ENCODE measurements at places on chromosomes 2 and 18. TPM values are rescaled to one million over a fixed set of nuclear protein-coding genes. Genes with fewer than 3 reads are reported as not detected.

TRIM43 gene
- polyA plus RNA-seq, result 0.23 TPM

- H3K4me3 ChIP-seq, result no peak overlapping the region
- H3K27ac ChIP-seq, result no peak overlapping the region
- H3K27me3 ChIP-seq, result no peaks in the 10 kb centered on the region
- no peaks in the 10 kb centered on the region for H3K4me1 ChIP-seq
- H3K36me3 ChIP-seq, result no peaks in the 10 kb centered on the region
Measured at GRCh38 chr2:147222506-147222905, 622.3 kb upstream of the ACVR2A start.

DNA sequence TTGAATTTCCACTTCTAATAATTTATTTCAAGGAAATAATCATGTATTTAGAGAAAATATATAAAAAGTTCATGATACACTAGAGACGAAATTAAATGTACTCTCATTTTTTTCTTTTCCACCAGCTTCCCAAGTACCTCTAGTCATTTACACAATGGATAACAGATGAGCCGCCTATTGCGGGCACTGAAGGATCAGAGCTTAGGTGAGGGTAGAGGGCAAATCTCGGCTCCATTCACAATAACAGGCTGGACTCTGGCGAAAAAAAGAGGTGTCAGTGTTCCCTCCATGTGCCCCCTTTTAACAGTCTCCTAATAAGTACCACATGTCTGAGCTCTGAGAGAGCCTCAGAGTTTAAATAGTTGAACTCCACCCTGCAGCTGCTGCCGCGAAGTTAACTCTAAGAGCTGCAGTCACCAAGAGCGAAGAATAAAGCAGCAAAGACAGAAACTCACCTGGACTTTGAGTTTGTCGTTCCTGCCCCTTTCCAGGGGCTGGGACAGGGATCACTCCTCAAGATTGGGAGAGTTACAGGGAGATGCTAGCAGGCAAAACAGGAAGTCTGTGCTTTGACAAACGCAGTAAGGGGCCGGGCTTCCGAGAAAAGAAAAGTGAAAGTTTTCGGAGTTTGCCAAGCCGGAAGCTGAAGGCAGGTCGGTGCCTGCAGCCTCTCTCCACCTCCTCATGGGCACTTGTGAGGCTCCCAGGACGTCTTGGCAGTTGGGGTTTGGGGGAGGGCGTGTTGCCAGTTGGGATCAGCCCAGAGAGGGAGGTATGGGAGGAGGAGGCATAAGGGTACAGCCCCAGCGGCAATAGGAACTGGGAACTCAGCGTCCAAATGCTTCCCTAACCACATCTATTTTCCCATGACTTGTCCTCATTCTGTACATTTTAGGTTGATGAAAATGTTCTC is at the start of gene SP110:
Gene SP110 (minus strand): TSS at position 566 of the 913 bp plus-strand sequence. CDS start 3,057 bp downstream, outside the sequence.
- peaks cover 17% of the 10 kb centered on the region for H3K36me3 ChIP-seq
- H3K27me3 ChIP-seq, result no peaks in the 10 kb centered on the region
- peak within 1 kb of the TSS; percentile 60 for H3K27ac ChIP-seq
- DNase-seq, result peak; percentile 26
- H3K4me3 ChIP-seq, result peak within 1 kb of the TSS; percentile 80
- no peaks in the 10 kb centered on the region for H3K4me1 ChIP-seq

DNA sequence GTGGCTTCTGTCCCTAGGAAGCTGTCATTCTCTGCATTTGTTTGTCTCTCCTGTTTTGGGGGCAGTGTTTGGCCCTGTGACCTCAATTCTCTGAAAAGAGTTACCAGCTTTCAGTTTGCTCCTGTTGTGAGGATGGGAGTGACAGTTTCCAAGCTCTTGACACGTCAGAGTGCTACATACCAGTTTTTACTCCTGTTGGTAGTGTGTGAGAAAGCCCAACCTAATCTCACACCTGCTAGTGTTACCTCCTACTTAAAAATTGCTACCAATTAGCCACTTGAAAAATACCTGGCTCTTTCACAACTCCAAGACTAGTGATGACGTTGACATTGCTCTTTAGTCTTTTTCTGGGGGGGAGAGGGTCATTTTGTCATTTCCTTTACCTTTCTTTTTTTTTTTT is 14.1 kb downstream of the SKA1 start:
- no peak overlapping the region for H3K27ac ChIP-seq
- H3K4me3 ChIP-seq, result no peak overlapping the region
- DNase-seq, result no peak
- no peaks in the 10 kb centered on the region for H3K27me3 ChIP-seq
- H3K36me3 ChIP-seq, result peaks cover 10% of the 10 kb centered on the region

GRCh38 chr2:88680266-88680902 is 11.1 kb upstream of the RPIA start:
- no peaks in the 10 kb centered on the region for H3K27me3 ChIP-seq
- H3K36me3 ChIP-seq, result no peaks in the 10 kb centered on the region
- no peak overlapping the region for H3K4me3 ChIP-seq
- no peaks in the 10 kb centered on the region for H3K4me1 ChIP-seq
- no peak overlapping the region for H3K27ac ChIP-seq

GRCh38 chr2:161606327-161606726 is 17.9 kb upstream of the SLC4A10 start:
- H3K27me3 ChIP-seq, result no peaks in the 10 kb centered on the region
- H3K36me3 ChIP-seq, result no peaks in the 10 kb centered on the region
- no peaks in the 10 kb centered on the region for H3K4me1 ChIP-seq
- DNase-seq, result no peak
- no peak overlapping the region for H3K4me3 ChIP-seq
- no peak overlapping the region for H3K27ac ChIP-seq

- no peaks in the 10 kb centered on the region for H3K36me3 ChIP-seq
- no peak overlapping the region for H3K27ac ChIP-seq
- no peak for DNase-seq
- no peaks in the 10 kb centered on the region for H3K4me1 ChIP-seq
Measured at GRCh38 chr2:219109471-219109870, 48.8 kb upstream of the IHH start.

- no peaks in the 10 kb centered on the region for H3K27me3 ChIP-seq
- peaks cover 28% of the 10 kb centered on the region for H3K36me3 ChIP-seq
- no peak overlapping the region for H3K4me3 ChIP-seq
- peaks cover 3% of the 10 kb centered on the region for H3K4me1 ChIP-seq
- DNase-seq, result no peak
Measured at GRCh38 chr2:100928235-100928634, 73.9 kb upstream of the RPL31 start.

DNA sequence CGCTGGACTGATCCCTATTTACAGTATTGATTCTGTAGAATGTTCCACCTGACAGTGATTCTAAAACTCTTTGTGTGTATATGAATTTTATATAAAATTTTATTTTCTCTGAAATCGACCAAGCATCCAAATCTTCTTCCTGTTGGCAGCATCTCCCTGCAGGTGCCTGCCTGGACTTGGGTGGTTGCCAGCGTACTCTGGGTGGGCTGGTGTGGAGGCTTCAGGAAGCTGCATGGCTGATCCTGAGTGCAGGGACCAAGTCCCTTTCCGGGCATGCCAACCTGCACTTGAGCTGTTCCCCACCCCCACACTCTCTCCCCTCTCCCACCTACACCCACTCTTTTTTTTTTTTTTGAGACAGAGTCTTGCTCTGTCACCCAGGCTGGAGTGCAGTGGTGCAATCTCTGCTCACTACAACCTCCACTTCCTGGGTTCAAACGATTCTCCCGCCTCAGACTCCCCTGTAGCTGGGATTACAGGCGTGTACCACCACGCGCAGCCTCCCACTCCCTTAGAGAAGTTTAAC is 53.2 kb upstream of the ALKAL2 start:
- H3K27me3 ChIP-seq, result no peaks in the 10 kb centered on the region
- no peak overlapping the region for H3K27ac ChIP-seq
- H3K4me3 ChIP-seq, result no peak overlapping the region
- no peak for DNase-seq

GRCh38 chr2:224271617-224272236 is 130.2 kb downstream of the FAM124B start:
- no peaks in the 10 kb centered on the region for H3K27me3 ChIP-seq
- no peaks in the 10 kb centered on the region for H3K36me3 ChIP-seq
- no peak overlapping the region for H3K27ac ChIP-seq
- DNase-seq, result no peak

GRCh38 chr2:98985905-98986666 is 50.1 kb upstream of the CRACDL start:
- no peak overlapping the region for H3K4me3 ChIP-seq
- no peak for DNase-seq

- H3K27ac ChIP-seq, result no peak overlapping the region
- no peaks in the 10 kb centered on the region for H3K36me3 ChIP-seq
- no peak overlapping the region for H3K4me3 ChIP-seq
- H3K4me1 ChIP-seq, result peaks cover 10% of the 10 kb centered on the region
Measured at GRCh38 chr2:189582809-189583192, 2.2 kb upstream of the SLC40A1 start.

DNA sequence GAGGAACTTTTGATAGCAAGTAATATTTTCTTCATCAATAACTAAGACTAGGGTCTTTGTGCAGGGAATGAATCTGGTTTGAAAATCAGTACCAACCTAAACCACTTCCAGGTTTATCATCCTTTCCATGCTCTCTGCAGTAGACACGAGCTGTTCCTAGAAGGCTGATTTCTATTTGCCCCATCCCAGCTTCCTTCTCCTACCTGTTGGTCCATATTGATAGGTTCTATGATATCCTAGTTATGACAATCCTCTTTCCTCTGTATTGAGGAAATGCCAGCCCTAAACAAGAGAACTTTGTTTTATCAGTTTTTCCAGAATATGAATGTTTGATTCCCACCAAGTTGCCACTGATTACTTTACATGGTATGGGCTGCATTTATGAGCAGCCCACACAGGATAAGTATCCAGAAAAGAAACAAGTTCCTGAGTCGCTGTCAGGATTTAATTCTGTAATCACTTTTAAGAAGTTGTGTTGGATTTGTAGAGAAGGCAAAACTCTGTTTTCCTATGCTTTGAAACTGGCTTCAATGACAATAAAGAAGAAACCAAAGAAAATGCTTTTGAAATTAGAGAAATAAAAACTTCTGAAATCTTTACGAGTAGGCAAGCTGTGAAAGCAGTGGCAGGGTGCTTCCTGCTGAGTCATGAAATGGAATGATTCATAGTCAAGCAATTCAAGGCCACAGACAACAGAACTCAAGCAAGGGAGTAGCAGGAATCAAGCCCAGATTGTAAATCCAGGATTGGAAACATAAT is 37.3 kb upstream of the TANK start:
- DNase-seq, result no peak
- no peaks in the 10 kb centered on the region for H3K27me3 ChIP-seq
- peaks cover 22% of the 10 kb centered on the region for H3K4me1 ChIP-seq

DNA sequence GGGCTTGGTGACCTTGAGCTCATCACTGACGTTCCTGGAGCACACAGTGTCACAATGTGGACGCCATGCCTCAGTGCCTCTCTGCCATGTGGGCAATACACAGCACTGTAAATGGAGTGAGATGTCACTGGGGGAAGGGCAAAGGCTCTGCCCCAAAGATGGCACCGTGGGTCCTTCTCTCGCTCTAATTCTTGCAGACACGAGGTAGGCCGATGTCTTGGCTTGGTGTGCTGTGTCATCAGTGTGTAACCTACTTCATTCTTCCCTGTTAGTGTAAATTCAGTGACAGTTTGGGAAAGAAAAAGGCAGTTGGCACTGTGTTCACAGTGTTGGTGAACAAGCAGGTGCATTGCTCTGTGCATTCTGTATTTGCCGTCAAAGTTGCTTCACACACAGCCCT is 309.3 kb upstream of the MYT1L start:
- no peak for DNase-seq
- no peaks in the 10 kb centered on the region for H3K36me3 ChIP-seq
- no peaks in the 10 kb centered on the region for H3K4me1 ChIP-seq
- H3K27me3 ChIP-seq, result no peaks in the 10 kb centered on the region
- no peak overlapping the region for H3K27ac ChIP-seq

DNA sequence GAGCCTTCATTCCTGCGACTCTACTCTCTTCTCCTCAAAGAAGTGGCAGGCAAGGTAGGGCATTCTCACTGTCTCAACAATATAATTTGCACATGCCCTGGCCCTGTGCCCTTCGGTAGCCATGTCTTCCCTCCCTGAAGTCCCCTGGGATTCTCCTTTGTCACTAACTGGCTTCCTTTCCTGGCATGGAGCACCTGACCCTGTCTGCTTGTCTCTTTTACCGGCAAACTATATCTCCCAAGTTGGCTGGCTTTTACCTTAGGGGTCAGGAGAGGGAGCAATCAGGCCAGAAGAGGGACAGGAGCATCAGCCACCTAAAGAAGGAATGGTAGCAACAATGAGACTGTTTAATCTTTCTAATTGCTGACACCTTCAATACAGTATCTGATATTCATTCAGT is 51.9 kb upstream of the RMDN2 start:
- H3K27me3 ChIP-seq, result no peaks in the 10 kb centered on the region
- no peak overlapping the region for H3K4me3 ChIP-seq
- DNase-seq, result no peak
- no peak overlapping the region for H3K27ac ChIP-seq
- H3K4me1 ChIP-seq, result peaks cover 20% of the 10 kb centered on the region
- no peaks in the 10 kb centered on the region for H3K36me3 ChIP-seq

DNA sequence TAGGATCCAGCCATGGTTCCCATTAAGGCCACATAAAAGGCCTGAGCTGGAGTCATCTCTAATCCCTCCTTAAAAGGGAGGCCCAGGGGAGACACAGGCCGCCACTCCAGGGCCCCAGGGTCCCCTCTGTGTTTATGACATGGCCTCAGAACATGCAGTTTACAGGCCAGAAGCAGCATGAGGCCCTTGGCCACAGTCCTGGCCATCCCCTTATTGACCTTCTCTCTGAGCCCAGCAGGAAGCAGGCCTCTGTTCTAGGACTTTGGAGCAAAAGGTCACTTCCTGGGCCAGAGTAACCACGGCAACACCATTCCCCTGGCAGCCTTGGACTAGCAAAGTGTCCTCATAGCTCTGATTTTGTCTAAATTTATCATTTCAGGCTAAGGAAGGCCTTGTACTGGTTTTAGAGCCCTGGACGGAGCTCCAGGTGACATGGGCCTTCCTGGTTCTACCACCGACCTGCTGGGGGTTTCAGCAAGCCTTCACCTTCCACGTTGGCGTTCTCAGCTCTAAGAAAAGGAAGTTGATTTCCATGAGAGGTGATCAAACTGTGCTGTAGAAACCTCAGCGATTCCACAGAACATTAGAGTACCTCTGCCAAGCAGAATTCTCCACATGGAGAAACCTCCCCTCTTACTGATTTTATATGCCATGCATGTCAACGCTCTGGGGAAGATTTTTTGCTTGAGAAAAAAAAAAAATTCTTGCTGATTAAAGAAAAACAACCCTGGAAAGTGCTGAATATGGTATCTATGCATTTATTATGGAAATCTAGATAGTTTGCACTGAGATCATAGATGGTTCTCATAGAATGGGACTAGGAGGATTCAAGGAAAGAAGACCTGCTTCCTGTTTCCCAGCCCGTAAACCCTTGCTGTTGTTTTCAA is 53.7 kb downstream of the HS1BP3 start:
- no peak for DNase-seq
- no peak overlapping the region for H3K4me3 ChIP-seq
- no peaks in the 10 kb centered on the region for H3K36me3 ChIP-seq
- no peaks in the 10 kb centered on the region for H3K27me3 ChIP-seq
- peaks cover 18% of the 10 kb centered on the region for H3K4me1 ChIP-seq
- H3K27ac ChIP-seq, result no peak overlapping the region

ANKRD30B gene
- polyA plus RNA-seq, result not detected

DNA sequence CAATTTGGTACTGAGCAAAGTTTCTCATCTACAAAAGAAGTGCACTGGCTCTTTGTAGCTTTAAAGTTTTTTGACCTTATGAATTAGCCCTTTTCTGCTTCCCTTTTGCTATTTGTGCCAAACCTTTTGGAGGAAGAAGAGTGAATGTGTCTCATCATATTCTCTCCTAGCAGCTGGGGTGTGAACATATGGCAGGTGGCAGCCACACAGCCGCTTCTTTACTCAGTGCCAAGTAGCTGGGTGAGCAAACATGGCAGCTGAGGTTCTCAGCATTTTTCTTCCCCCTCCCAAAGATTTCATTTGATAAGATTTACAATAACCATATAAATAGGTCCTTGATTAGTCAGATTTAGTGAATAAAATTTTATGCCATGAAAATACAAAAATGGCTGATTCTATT is 46.7 kb upstream of the STK17B start:
- no peaks in the 10 kb centered on the region for H3K4me1 ChIP-seq
- no peaks in the 10 kb centered on the region for H3K27me3 ChIP-seq
- peaks cover 97% of the 10 kb centered on the region for H3K36me3 ChIP-seq
- no peak overlapping the region for H3K4me3 ChIP-seq

Data from SK-N-SH (cell line).